Kasumi-1 (cell line): ENCODE measurements at places on chromosomes 5 and 9.

DNA sequence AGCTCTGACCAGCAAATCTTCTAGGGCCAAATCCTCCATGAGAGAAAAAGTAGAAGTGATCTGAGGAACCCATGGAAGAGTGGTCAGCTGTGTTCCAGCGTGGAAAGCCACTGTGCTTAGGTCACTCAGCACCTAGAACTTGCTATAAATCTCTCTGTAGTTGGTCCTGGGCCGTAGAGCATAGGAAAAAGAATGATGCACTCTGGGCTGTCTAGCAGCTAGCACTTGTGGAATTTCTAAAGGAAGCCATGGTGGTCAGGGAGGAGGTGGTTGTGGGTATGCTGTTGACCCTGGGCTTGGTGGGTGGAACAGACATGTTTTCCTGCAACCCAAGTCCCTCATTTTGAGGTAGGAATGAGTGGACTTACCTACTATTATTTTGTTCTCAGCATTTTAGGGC is 48.1 kb downstream of the GGTA1 start:
- no peak for DNase-seq

- peak; percentile 2 for DNase-seq
Observed at GRCh38 chr5:108548684-108549596, 167.0 kb upstream of the FBXL17 start.

- DNase-seq, result no peak
Observed at GRCh38 chr9:72133365-72134035, 15.7 kb upstream of the GDA start.

DNA sequence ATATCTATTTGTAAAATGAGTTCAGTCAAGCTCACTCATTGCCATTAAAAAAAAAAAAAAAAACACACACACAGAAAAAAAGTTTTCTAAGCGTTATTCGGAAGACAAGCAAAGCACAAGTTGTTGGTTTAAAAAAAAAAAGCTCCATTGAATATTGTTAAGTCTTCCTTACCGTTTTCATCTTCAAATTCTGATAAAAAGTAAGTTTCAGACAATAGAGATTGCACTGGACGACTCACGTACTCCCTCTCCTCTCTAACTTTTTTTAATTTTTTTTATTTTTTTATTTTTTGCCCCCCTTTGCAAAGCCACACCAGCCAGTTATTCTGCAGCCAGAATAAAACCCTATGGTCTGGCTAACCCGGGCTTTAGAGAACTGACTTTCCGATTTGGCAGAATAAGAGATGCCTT is 544 bp downstream of the ADAMTS6 start:
- no peak for DNase-seq

- no peak for DNase-seq
Observed at GRCh38 chr5:68343421-68343826, 127.9 kb downstream of the PIK3R1 start.

DNA sequence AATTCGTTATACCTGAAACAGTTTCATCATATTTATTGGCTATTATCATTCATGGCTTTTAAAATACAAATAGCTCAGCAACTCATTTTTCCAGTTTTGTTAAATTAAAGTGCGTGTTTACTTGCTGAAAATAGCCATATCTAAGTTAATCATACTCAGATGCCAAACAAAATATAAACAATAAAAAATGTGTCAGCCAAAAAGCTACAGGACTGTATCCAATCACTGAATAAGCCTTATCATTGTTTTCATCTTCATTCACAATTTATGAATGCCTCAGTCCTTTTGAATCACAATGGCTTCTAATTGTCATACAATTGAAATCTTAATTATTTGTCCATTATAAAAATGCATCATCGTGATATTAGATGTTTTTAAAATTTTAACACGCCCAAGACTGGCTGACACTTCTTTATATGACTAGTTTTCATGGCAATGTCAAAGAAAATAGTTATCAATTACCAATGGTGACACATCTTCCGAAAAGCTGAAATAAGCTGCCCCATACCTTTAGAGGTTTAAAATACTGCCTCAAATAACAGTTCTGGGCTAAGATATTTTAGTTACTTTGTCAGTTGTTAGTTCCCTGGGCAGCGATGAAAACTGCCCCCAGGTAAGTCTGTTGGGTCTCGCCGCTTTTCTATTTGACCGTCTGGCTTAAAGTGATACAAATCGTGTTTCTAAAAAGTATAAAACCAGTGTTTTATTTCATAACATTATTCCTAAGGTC is 1.8 kb downstream of the NFIB start:
- no peak for DNase-seq

- no peak for DNase-seq
Observed at GRCh38 chr9:72627147-72627546, 105.7 kb downstream of the TMC1 start.
